Spleen (tissue), 13 donors: ENCODE measurements at places on chromosomes 2 and 18. TPM values are rescaled to one million over a fixed set of nuclear protein-coding genes. Genes with fewer than 3 reads are reported as not detected.

- DNase-seq, result peak; percentile 50
Measured at GRCh38 chr18:63005306-63005705, 290.0 kb downstream of the PHLPP1 start.

GRCh38 chr2:208627110-208627884, 220.7 kb downstream of the PTH2R start:
- no peak for DNase-seq

- no peak for DNase-seq
Measured at GRCh38 chr2:56386657-56387056, 202.9 kb downstream of the CCDC85A start.

DNA sequence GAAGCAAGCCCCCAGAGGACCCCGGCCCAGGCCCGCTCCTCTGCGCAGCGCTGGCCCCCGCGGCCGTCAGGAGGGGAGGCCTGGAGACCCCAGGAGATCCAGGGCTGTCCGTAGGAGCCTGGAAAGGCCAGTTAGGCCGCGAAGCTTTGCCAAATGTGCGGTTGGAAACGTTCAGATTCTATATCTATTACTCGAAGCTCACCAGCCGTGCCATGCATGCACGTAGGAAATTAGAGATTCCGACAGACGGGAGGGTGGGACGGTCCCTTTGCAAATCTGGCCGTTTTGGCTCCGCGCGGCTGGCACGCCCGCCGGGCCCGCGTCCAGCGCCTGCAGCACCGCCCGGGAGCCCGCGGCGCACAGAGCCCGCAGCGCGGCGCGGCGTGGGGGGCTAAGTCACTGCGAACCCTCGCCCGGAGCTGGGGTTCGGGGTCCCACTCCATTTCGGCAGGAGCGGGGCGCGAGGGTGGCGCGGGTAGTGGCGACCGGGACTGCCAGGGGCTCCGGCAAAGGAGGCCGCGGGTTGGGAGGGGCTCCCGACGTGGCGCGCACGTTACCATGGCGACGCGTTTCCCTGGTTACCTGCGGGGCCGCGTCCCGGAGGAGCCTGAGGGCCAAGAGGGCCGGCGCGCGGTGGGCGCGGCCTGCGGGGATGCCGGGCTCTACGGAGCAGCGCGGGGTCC, 488.6 kb upstream of the SMIM21 start:
- DNase-seq, result peak; percentile 59

GRCh38 chr18:48749768-48750167, 201.0 kb downstream of the SMAD7 start:
- peak; percentile 46 for DNase-seq

- DNase-seq, result no peak
Measured at GRCh38 chr2:74835831-74836674, 2.1 kb downstream of the HK2 start.

DNA sequence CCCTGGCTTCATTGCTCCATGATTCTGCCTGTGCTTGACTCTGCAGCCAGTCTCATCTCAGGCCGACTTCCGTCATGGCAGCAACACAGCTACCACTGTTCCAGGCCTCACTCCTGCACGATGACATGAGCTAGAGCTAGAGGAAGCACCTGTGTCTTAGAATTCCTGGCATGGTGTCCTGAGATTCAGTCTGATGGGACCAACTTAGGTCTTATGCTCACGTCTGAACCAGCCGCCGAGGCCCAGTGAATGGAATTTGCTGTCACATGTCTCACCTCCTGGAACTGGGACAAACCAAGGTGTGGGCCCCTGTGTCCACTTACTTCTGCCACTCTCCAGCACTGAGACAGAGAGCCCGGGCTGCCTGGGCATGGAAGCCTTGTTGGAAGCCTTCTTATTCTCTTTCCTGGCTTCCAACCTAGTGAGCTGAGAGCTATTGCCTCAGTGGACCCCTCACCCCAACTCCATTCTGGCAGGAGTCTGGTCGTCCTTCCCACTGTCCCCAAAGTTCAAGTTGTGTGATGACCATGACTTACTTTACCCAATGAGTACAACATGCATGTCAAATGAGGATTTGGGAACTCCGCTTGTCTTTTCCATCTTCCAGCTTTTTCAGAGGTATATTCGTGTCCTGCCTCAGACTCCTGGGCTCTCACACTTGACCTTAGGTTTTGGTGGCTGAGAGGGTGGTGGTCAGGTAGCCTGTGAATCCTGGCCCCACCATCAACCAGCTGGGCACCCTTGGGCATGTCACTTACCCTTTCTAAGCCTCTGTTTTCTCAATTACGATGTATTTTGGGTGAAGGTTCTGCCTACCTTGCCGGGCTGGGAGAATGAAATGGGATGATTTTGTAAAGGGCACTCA, 39.1 kb upstream of the HS6ST1 start:
- no peak for DNase-seq

DNA sequence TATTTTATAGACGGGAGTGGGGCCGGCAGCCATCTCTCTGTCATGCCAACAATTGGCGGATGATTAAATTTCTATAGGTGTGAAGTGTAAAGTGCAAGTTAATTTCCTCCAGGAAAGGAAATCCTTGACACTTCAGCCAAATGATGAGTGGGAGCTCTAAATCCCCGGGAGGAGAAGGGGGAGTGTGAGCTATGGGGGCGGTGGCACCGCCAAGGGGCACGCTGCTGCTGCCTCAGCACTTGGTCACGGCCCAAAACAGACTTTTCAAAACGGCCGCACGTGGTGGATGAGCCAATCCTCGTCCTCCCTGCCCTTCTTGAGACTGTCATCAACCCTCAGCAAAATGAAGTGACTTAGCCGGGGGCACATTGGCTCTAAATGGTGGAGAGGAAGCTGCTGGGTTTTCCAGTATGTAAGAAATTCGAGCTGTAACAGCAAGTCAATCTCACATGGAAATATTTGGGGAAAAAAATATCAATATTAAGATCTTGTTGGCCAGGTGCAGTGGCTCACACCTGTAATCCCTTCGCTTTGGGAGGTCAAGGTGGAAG, 200.8 kb downstream of the TFCP2L1 start:
- DNase-seq, result no peak

Gene TGIF1
- 32.4 TPM for total RNA-seq

Gene POTEJ
- not detected for total RNA-seq
